ENCODE measurements at places on chromosomes 1 and 21. TPM values are rescaled to one million over a fixed set of nuclear protein-coding genes. Genes with fewer than 3 reads are reported as not detected.

The TMEM81 gene
- total RNA-seq, result 3.3 TPM

The GPR161 gene
- total RNA-seq, result 76.2 TPM

The RSPO1 gene
- total RNA-seq, result not detected

The AMY2A gene
- total RNA-seq, result not detected

The MROH9 gene
- total RNA-seq, result not detected

The TENT5C gene
- 4.9 TPM for total RNA-seq

The HTR6 gene
- total RNA-seq, result 0.41 TPM

The BLACAT1 gene
- total RNA-seq, result 0.41 TPM

- no peak for DNase-seq
These were observed 22.1 kb upstream of the FAM20B start for GRCh38 chr1:179003512-179004066.

GRCh38 chr1:23909412-23909811 is 3.8 kb downstream of the CNR2 start:
- DNase-seq, result no peak

DNA sequence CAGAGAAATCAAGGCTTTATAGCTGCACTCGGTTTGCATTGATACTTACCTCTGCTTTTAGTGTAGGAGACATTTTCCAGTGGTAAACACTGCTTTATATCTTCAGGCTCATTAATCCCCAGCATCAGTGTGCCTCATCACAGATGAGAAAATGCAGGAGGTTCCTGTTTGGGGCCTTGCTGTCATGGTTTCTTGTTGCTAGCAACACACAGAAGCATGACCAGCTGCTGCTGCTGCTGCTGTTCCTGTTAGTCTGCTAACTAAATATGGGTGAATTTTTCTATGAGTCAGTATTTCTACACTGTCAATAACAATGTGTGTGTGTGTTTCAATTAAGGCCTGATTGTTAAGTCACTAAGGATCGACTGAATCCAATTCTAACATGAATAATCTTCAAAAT is 85.8 kb upstream of the RGS1 start:
- DNase-seq, result no peak

DNA sequence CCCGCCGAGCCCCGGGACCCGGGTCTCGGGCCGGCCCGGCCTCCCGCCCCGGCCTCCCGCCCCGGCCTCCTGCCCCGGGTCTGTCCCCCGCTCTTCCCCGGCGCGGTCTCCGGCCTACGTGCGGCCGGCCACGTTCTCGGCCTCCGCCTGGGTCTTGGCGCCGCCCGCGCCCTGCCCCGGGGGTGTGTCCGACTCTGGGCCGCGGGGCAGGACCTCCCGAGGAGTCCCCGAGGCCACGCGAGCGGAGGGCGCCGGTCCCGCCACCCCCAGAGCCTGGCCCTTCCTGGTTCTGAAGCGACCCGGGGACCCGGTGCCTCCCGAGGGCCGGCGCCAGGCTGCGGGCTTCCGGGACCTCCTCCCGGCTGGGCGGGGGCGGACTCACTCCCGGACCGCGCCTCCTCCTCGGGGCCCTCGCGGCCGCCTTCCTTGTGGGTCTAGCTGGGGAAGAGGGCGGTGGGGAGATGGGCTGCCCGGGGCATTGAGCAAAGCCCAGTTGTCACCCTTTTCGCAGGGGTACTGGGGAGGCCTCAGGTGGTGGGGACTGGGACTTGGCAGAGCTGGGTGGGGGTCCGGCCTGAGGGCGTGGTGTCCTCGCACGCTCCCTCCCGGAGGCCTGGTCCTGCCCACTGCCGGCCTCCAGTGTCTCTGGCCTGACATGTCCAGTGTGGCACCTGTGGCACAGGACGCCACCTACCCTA is 558 bp downstream of the PFKL start:
- peak; percentile 79 for DNase-seq

DNA sequence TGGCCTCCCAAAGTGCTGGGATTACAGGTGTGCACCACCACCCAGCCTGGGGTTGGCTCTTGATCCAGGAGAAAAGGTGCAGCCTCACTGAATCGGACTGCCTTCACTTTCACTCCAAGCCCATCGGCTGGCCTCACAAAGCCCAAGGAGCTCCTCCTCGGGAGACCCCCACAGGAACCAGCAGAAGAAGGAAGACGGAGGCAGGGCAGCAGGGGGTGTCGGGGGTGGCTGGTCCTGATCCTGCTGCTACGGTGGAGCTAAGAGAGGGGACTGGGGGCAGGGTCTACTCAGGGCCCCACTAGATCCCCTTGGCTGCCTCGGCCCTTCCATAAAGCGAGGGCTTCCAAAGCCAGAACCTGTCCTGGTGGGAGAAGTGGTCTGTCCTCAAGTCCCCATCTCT is 93.9 kb downstream of the STUM start:
- DNase-seq, result no peak

GRCh38 chr1:176164014-176164678 is 42.9 kb downstream of the COP1 start:
- no peak for DNase-seq

- DNase-seq, result no peak
These were observed 10.9 kb downstream of the YARS1 start for GRCh38 chr1:32806290-32806689.

GRCh38 chr1:191804311-191804710 is 354.0 kb upstream of the RGS18 start:
- no peak for DNase-seq

DNA sequence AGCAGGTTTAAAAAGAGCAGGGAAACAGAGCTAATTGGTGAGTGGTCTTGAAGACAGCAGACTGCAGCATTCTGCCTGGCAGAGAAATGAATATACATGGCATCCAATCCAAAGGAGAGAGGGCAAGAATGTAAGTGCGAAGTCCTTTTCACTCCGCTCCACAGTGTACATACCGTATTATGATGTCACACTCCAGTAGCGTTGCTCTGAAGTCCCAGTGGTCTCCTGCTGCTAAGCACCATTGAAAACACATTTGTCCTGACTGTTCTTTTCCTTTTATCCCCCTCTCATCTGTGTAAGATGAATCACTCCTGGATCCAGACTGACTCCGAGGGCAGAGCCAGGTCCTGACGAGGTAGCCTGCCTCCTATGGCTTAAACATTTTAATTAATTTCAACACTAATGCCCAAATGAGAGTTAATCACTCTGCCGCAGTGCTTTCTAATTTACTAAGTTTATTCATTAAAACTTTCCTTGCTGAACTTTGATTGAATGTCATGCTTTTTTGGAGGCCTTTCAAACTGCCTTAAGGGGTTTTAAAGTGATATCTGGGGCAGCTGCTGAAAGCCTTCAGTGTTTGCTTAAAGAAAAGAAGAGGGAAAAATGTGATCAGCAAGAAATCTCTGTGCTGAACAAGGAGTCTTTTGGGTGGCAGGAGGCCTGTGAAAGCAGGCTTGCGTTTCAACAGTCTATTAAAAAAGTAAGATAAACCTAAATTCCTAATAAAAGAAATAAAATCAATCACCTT is 227.2 kb downstream of the ATG4C start:
- DNase-seq, result no peak

- no peak for DNase-seq
These were observed 442.7 kb downstream of the PTBP2 start for GRCh38 chr1:97164276-97164639.

- no peak for DNase-seq
These were observed 12.8 kb downstream of the CADM3 start for GRCh38 chr1:159184201-159184600.
